HS-5 (cell line): ENCODE measurements at places on chromosomes 6 and 20.

- DNase-seq, result no peak
Observed at GRCh38 chr6:71474942-71475341, 186.3 kb downstream of the OGFRL1 start.

GRCh38 chr20:19937651-19938420 lies 79.3 kb upstream of the NAA20 start:
- no peak for DNase-seq

DNA sequence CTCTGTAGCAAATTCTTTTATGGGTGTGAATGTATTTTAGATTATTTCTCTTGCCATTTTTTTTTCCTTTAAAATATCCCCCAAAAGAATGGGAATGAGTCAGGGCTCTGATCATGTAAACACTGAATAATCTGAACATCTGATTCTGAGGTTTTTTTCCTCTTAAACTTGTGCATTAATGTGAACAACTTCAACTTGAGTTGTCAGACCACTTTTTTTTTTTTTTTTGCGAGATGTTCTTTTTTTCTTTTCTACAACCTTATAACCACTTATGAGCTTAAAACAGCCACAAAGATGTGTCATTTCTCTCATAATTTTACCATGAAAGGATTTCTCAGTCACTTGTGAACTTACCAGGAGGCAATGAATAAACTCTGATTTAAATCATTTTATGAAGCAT lies 85.3 kb downstream of the TBC1D7 start:
- DNase-seq, result no peak

DNA sequence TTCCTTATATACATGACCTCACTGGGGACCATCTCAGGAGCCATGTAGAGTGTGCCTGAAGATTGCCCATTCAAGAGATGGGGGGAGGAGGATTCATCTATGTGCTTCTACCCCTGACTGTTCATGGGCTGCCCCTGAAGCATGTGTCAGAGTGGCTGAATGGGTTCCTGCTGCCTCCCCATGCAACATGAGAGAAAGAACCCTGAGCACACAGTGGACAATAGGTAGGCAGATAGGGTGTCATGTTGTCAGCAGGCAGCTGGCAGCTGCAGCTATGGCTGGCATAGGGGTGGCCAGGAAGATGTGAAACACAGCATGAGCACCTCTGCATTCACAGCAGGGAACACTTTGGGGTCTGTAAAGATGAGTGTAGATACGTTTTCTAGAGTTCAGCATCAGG lies 208.4 kb upstream of the CNR1 start:
- no peak for DNase-seq

DNA sequence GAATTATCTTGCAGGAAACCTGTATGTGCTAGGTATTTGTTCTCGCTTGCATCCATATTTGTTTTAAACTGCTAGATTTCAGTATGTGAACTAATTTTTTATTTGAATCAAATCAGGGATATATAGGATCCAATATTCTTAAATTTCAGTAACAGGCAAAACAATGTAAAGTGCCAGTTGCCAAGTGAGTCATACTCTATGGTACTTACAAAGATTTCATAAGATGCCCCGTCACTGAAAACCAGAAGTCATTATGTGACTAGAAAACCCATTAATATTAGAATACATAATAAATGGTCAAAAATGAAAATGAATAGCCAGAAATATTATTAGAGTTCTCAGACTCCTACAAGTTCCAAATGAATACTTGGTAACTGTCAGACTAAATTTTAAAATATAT lies 481.2 kb downstream of the TFAP2A start:
- peak; percentile 39 for DNase-seq

- DNase-seq, result no peak
Observed at GRCh38 chr6:63764318-63764916, 128.8 kb downstream of the PHF3 start.

- DNase-seq, result no peak
Observed at GRCh38 chr20:33859751-33860150, 48.6 kb downstream of the CHMP4B start.

GRCh38 chr20:3672547-3673171 lies 9.2 kb downstream of the ADAM33 start:
- no peak for DNase-seq

GRCh38 chr6:34143884-34144580 lies 1.9 kb downstream of the GRM4 start:
- DNase-seq, result no peak

GRCh38 chr6:117951783-117952182 lies 44.7 kb downstream of the SLC35F1 start:
- DNase-seq, result no peak

GRCh38 chr20:24732599-24732998 lies 216.5 kb upstream of the CST7 start:
- no peak for DNase-seq

- no peak for DNase-seq
Observed at GRCh38 chr20:44450281-44450889, 25.3 kb upstream of the TTPAL start.

DNA sequence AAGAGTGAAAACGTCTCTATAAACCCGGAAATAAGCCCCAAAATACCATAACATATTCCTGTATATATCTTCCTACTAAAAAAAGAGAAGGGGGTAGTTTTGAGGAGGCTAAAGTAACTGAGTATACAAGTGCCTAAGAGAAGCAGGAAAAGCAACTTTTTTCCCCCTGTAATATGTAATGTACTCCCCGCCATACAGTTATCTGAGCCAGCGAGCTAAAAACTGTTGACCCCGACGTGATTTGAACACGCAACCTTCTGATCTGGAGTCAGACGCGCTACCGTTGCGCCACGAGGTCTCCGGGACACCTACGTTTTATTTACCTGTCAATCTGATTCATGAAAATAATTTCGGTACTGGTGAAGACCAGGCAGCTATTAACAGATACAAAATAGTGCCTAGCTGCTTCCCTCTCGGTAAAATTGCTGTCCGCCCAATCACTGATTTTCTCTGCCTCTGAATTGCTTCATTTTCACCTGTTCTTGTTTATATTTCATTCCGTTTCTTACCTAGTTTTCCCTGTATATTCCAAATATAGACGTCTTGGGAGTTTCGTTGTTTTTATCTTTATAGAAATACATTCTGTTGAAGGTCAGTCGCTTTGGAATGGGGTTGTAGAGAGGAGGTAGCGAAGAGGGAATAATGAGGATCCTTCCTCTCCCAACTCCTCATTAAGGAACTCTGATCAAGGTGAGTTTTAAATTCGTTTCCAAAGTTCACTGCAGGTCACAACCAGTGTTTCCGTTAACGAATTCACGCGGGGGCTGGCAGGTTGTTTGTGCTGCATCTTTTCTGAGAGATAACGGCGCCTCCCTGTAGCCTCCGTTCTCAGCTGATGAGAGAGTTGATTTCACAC lies 33.6 kb upstream of the BTN3A2 start:
- DNase-seq, result no peak
